ENCODE measurements at places on chromosomes 3 and 15.

- DNase-seq, result peak; percentile 69
These were observed 12.6 kb upstream of the LMAN1L start for GRCh38 chr15:74799856-74800558.

- DNase-seq, result no peak
These were observed 209.7 kb upstream of the LRRFIP2 start for GRCh38 chr3:37384117-37384516.

GRCh38 chr3:43766672-43767465 lies 76.1 kb downstream of the ABHD5 start:
- no peak for DNase-seq

DNA sequence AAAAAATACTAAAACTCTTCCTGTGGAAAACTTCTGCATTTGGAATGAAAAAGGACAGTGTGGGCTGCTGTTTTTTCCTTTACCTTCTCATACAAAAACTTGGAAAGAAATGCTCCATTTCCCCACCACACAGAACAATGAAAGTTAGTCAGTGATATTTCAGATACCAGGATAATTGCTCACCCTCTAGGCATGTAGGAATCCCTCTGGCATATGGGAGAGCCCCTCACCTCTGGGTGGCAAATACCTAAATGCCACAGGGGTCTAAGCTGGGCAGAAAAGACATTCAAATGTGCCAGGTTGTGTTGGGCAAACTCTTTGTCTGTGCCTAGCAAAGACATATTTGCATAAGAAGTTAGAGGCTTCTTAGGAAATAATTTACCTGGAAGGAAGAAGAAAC lies 560.3 kb upstream of the NR2F2 start:
- no peak for DNase-seq

GRCh38 chr3:184724699-184725098 lies 12.8 kb upstream of the MAGEF1 start:
- no peak for DNase-seq

DNA sequence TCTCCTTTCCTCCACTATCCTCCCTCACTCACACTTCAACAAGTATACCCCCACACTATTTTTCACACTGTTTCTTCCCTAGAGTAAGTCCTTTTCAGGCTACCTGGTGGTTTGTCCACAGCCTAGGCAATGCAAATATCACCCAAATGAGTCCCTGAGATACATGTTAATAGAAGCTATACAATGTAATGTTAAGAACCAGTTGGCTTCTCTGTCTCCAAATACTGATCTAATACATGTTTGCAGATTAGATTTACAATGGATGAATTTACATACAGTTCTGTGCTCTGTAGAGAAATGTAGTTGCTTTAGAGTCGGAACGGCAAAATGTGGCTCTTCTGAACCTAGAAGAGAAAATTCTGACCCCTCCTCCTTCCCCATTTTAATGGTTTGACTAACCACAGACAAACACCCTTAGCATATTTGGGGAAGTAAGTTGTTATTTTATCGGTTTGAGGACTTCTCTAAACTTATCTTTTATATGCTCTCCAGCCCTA lies 63.6 kb upstream of the MBNL1 start:
- peak; percentile 17 for DNase-seq

DNA sequence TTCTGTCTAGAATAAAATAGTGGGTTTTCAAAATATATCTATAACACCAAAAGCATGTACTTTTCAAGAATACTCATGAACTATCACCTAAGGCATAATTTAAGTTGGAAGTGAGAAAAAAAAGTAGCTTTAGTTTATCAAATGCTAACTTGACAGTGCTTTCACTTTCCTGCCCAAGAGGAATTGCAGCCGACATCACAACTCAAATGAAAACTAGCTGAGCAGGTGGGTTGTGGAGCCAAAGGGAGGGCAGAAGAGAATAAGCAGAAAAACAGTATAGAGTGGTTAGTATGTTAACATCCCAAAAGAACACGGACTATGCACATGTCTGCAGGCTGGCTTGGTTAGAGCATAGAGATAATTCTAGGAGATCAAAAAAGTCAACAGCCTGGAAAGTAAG lies 120.9 kb downstream of the NEDD4 start:
- DNase-seq, result no peak

- DNase-seq, result no peak
These were observed 348.7 kb upstream of the TBL1XR1 start for GRCh38 chr3:177545964-177546363.

GRCh38 chr3:146020969-146021368 lies 140.0 kb downstream of the PLOD2 start:
- no peak for DNase-seq

GRCh38 chr15:91890614-91891013 lies 37.1 kb downstream of the SLCO3A1 start:
- DNase-seq, result no peak

- no peak for DNase-seq
These were observed 71.7 kb downstream of the DMXL2 start for GRCh38 chr15:51550841-51551240.

Measured in thymus (tissue), 14 donors.